Stimulated activated CD4-positive, alpha-beta T cell treated with anti-CD3 and anti-CD28 coated beads, Interleukin-15, amount 100 ng/mL, for 1 hour (primary cell): ENCODE measurements at places on chromosomes 4 and X.

GRCh38 chr4:41070516-41071281 is 143.6 kb downstream of the APBB2 start:
- no peak for DNase-seq

DNA sequence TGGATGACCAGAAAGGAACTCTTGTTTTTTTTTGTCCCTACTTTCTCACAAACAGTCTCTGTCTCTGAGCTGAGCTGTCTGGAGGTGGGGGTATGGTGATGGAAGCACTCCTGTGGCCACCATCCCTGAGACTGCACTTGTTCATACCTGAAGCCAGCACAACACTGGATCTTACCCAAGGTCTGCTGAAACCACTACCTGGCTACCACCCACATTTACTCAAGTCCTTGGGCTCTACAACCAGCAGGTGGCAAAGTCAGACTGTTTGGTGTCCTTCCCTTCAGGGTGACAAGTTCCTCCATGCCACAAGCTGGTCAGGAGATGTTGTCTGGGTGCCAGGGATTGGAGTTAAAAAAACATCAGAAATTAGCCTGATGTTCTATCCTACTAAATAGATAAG is 89.7 kb downstream of the NEXMIF start:
- DNase-seq: no peak

- no peak for DNase-seq
These were observed 90.5 kb upstream of the CCDC160 start for GRCh38 chrX:134146493-134146892.

- no peak for DNase-seq
These were observed 587.5 kb downstream of the MID1IP1 start for GRCh38 chrX:39388730-39389129.

- no peak for DNase-seq
These were observed 19.8 kb downstream of the NSG1 start for GRCh38 chr4:4406455-4407298.

GRCh38 chr4:183840311-183840710 is 64.8 kb upstream of the STOX2 start:
- DNase-seq: peak; percentile 43

DNA sequence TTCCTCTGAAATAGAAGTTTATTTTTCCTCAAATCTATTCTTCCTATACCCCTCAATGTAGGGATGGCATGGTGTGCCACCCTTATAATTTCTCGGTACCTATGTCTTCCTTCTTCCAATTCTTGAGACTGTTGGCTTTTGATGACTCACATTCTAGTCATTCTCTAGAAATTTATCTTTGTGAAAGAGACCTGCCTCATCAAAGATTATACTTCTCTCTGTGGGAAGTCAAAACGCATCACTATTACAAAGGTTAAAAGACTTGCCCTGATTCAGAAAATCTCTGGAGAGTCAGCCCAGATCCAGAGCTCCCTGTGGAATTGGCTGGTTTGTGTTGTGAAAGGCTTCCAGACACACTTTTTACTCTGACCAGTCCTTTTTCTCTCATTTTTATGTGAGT is 65.9 kb upstream of the FSTL5 start:
- no peak for DNase-seq

DNA sequence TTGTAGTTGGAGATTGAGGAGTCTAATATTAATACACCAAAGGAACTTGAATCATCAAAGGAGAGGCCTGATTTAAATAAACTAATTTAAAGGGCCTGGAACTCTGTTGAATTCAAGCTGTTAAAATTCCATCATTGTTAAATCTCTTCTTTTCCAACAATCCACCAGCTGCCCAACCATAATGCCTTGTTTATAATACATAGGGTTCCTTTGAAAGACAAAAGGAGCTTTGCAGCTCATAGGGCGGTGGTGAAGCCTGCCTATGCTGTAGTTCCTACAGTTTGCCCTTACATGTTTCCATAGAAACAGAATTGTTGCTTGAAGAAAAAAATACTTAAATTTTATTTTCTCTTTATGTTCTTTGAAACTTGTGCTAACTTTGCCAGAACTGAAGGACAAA is 102.8 kb downstream of the GLUD2 start:
- DNase-seq: no peak

- no peak for DNase-seq
These were observed 112.4 kb upstream of the RBPJ start for GRCh38 chr4:26208237-26208994.

DNA sequence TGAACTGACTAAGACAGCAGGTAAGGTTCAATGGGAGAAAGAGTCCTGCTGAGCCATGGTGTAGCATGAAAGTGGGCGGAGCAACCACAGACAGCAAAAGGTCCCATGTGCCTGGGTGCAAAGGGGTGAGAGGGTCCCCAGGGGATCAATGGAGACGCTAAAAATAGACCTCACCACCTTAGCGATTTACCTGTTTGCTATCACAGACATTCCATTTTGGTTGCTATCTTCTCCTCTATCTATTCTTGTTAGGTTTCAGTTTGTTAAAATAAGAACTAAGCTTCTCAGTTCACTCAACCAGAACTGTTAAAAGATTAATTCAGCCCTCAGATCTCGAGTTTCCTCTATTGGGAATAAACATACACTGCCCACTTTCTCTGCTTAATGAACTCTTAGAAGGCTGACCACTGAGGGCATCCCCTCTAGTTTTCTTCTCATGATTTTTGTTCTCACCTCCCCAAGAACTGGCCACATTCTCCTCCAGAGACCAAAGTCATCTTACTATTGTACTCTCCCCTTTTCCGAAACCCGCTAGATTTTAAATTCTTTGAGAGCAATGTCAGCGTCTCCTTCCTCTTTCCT is 136.7 kb downstream of the PARM1 start:
- no peak for DNase-seq

DNA sequence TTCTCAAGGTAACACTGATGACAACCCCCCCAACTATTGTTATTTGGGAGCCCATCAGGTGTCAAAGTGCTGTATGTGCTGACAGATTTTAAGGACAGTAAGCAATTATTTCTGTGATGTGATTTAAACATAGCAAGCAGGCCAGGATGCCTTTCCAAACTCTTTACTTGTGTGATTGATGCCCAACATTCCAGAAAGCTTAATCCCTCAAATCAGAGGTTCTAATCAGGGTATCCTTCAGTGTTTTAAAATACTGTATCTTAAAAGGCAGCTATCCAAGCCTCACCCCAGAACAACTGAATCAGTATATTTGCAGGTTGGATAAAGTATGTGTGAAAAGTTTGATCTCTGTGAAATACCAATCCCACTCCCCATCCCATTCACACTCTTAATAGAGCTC is 119.7 kb downstream of the GASK1B start:
- DNase-seq: no peak
